G401 (cell line): ENCODE measurements at places on chromosomes 2 and 18. TPM values are rescaled to one million over a fixed set of nuclear protein-coding genes. Genes with fewer than 3 reads are reported as not detected.

The KYNU gene
- total RNA-seq = not detected in 2 replicates

DNA sequence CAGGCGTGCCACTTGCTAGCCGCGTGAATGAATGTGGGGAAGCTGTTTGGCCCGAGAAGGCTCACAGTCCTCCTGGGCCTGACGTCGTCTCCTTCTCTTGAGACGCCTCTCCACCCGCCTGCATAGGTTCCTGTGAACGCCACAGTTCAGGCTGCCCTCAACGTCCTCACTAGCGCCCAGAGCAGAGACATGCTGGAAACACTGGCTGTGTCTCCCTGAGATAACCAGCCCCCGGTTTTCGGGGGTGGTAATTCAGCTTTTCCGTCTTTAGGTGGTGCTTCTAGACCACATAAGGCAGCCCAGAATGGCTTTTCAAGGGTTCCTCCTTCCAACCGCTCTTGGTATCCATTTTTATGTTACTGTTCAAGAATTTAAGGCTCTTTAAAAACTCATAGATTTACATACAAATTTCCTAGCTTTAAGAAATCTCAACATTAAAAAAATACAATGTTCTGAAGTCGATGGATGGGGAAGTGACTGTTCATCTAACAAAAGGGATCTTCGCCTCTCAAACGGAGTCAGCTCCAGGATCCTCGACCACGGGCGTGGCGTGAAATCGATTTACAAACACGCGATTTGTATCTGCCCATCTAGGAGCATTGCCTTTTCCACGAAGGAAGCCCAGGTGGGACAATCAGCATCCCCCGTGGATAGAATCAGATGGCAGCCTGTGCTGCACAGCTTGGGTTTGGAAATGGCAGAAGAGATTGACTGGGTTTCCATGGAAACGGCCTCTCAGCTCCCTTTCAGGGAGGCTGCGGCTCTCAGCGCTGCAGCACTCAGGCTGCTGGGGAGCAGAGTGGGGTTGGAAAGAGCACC, 110.6 kb upstream of the PXDN start:
- DNase-seq = peak; percentile 95

GRCh38 chr2:7467782-7468447, 550.7 kb downstream of the RNF144A start:
- DNase-seq = no peak

GRCh38 chr2:219247678-219248642, 2.7 kb downstream of the STK16 start:
- no peak for DNase-seq

- no peak for DNase-seq
Measured at GRCh38 chr2:111149882-111150455, 29.3 kb downstream of the BCL2L11 start.

- no peak for DNase-seq
Measured at GRCh38 chr18:79379931-79380815, 15.6 kb upstream of the NFATC1 start.

DNA sequence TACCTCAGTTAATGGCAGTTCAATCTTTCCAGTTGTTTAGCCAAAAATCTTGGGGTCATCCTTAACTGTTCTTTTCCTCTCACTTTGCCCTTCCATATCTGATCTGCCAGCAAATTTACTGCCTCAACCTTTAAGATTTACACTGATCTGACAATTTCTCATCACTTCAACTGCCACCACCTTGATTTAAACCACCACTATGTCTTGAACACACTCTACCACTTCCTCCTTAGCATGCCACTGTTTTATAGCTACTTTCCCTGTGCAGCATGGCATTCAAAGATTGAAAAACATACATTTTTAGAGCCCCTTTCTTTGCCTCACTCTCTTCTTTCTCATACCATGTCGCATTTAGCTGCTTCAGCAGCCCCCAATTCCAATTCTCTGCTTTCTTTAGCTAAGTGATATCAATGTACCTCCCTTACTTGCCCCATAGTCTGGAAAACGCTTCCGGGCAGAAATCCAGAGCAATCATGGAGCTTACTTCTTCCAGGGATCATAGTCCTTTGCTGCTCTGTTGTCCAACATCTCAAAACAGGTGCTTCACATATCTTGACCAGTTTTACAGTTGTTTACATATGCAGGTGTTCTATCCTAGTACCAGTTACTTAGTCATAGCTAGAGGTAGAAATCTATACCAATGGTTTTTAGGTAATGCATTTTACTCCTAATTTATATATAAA, 10.9 kb downstream of the PGAP1 start:
- no peak for DNase-seq
